ENCODE measurements at places on chromosomes 11 and 22.

DNA sequence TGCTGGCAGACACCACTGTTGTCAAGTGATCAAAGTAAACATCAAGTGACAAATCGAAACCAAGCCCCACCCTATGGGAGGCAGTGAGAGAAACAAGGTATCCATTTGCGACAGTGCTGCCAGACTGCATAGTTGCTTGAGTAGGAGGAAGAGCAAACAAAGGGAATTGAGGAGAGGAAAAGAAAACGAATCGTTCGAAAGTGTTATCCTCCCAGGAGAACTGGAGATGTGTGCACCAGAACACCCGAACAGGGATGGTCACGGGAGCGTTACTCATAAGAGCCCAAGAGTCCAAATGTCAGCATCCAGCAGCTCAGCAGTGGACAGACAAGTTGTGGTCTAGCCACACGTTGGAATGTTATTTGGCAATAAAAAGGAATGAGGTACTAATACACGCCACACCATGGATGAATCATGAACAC lies 58.4 kb upstream of the NUP50 start:
- DNase-seq, result no peak

DNA sequence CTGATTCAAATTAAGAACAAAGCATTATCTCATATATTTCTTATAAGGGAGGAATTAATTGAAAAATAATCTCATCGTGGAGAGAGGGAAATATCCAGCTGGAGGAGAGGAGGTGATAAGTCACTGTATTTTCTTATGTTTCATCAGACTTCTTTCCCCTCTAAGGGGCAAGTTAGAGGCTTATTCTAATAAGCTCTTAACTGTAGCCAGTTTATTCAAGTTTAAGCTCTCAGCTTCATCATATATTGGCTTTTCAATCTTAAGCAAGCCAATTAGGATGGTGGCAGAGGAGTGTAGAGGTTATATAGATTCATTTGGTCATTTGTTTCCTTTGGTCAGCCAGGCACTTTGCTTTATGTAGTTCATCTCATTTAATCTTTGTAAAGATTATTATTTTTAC lies 256.7 kb downstream of the GRM5 start:
- no peak for DNase-seq

DNA sequence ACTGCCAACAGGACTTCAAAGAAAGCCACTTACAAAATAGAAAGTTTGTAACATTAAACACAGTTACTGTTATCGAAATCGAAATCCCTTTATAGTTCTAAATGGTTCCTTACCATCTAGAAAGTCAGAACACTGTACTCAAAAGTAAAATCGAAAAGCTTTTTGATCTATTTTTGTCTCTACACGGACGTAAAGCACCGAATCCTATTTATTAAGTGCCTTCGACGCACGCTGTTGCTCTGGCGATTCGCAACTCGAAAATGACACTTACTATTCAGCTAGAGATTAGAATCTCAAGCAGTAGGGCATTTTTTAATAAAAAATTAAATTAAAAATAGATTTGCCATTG lies 78.3 kb downstream of the LARGE1 start:
- DNase-seq, result no peak

- DNase-seq, result no peak
These were observed 12.3 kb downstream of the LARGE2 start for GRCh38 chr11:45934580-45935318.

DNA sequence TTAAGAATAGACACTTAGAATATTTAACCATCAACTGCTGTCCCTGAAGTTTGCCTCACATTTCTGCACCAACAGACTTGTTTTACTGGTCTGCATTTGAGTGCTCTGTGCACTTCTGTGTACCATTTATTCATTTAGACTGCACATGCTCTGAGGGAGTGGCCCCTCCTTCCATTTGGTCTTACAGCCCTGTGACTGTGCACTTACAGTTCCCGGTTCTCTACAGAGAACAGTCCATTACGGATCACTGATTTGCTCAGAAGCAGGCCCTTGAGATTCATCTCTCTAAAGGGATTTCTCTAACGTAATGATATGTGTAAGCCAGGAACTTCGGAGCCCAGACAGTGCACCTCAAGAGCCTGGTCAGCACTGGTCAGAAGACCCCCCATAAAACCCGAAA lies 247.3 kb upstream of the BLID start:
- DNase-seq, result no peak

DNA sequence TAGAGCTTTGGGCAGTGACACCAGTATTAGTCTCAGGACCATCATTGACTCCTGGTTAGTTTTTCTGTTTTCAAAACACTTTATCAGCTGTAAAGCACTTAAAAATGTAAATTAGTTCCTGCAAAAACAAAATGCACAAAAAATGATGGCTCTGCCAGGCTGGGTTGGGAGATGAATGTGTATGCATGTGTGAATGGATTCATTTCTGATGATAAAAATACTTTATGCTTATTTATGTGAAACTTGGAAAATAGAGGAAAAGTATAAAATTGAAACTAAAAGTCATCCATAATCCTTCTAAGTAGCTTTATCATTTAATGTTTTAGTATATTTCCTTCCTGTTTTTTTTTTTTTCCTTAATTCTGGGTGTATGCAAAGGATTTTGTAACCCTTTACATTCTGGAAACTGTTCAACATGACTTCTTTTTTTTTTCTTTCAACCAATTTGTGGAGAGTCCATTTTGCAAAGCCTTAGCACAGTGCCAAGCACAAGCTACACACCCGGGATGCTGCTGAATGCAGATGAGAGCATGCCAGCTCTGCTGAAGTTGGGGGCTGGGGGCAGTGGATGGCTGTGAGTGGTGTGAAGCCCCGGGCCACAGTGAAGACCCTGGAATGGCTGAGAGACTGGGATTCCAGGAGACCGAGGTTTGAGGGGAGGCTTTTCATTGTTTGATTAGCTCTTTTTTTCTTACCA lies 37.6 kb downstream of the PTPRJ start:
- no peak for DNase-seq

- no peak for DNase-seq
These were observed 228.8 kb downstream of the BUD13 start for GRCh38 chr11:116543911-116544475.

GRCh38 chr11:36008584-36008983 lies 64.7 kb downstream of the LDLRAD3 start:
- peak; percentile 82 for DNase-seq

GRCh38 chr11:102452461-102453301 lies at the start of gene TMEM123:
Gene TMEM123 (minus strand): TSS chr11:102452765. CDS start chr11:102452623, 142 bp downstream.
- peak; percentile 69 for DNase-seq

DNA sequence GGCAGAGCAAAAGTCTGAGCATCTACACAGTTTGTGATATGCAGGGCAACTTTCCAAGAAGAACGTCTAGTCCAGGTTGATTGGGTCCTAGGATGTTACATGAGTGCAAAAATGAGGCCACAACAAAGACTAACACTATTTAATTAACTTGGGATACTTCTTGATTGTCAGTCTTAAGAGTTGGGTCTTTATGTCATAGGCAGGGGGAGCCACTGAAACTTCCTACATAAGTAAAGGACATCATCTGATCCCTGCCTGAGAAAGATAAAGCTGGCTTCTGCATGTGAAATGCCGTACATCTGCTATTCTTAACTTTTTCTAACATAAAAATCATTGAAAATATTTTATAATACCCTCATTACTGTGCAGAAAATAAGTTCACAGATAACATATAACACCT lies 525.5 kb downstream of the NTM start:
- no peak for DNase-seq

DNA sequence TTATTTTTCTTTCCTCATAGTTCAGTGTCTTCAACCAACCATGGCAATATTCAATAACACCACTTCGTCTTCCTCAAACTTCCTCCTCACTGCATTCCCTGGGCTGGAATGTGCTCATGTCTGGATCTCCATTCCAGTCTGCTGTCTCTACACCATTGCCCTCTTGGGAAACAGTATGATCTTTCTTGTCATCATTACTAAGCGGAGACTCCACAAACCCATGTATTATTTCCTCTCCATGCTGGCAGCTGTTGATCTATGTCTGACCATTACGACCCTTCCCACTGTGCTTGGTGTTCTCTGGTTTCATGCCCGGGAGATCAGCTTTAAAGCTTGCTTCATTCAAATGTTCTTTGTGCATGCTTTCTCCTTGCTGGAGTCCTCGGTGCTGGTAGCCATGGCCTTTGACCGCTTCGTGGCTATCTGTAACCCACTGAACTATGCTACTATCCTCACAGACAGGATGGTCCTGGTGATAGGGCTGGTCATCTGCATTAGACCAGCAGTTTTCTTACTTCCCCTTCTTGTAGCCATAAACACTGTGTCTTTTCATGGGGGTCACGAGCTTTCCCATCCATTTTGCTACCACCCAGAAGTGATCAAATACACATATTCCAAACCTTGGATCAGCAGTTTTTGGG lies at the start of gene OR51T1:
TSS of gene OR51T1 (plus strand) at position 41 of the 641 bp plus-strand sequence. CDS start at position 41, 0 bp downstream.
- no peak for DNase-seq

DNA sequence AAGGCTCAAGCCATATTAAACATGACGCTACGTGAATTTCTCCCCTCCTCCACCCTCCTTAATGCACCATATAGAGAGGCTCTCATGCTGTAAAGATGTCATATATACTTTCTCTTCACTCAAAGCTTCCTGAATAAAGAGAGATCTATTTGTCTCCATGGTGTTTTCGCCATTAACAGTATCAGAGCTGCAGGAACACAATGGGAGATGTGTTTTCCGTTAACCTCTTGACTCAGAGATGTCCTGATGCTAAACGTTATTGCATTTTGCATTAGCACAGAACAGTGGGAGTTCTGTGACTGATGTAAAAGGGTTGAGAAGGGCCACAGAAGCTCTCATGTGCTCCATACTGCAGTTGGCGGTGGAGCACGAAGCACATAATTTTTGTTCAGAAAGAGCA lies 25.7 kb upstream of the BLID start:
- peak; percentile 94 for DNase-seq

DNA sequence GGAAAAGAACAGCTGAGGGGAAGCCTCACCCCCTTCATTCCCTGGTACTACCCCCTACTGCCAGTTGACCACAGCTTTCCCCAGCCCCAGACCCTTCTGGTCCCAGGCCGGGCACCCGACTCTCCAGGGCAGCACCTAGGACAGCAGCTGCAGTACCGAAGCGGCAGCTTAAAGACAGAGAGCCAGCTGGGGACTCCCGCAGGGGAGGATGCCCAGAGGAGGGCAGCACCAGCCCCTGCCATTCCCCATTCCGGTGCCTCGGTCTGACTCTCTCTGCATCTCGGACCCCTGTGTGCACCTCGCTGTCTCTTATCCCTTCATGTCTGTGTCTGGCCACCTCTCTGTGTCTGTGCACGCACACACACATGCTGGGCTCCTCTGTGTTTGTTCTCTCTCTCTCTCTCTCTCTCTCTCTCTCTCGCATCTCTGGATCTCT lies 9.4 kb downstream of the IGSF9B start:
- DNase-seq, result no peak

- DNase-seq, result no peak
These were observed 77.9 kb downstream of the FBXO7 start for GRCh38 chr22:32552521-32552920.

DNA sequence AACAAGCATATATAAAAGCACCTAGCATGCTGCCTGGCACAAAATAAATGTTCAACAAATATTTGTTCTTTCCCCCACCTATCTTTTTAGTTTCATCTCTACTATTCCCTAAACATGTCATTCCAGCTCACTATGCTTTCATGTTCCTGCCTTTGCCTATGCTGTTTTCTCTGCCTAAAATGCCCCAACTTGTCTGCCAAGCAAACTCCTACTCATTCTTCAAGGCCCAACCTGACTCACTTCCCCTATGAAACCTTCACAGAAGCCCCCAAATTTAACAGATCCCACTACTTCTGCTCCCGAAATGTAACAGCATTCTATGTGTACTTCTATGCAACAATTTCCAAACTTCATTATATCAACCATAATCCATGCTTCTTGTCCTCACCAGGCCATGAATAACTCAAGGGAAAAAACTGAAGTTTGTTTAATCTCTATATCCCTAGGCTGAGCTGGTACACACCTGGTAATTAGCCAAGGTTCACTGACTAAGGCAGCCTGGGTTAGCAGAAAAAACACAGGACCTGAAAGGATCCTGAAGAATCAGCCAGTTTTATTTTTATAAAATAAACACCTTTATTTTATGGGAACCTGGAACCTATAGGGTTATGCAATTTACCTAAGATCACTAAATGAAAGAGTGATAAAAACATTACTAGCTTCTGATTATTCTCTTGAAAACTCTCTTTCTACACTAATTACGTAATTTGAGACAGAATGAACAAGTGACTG lies 72.2 kb downstream of the PAK1 start:
- no peak for DNase-seq

DNA sequence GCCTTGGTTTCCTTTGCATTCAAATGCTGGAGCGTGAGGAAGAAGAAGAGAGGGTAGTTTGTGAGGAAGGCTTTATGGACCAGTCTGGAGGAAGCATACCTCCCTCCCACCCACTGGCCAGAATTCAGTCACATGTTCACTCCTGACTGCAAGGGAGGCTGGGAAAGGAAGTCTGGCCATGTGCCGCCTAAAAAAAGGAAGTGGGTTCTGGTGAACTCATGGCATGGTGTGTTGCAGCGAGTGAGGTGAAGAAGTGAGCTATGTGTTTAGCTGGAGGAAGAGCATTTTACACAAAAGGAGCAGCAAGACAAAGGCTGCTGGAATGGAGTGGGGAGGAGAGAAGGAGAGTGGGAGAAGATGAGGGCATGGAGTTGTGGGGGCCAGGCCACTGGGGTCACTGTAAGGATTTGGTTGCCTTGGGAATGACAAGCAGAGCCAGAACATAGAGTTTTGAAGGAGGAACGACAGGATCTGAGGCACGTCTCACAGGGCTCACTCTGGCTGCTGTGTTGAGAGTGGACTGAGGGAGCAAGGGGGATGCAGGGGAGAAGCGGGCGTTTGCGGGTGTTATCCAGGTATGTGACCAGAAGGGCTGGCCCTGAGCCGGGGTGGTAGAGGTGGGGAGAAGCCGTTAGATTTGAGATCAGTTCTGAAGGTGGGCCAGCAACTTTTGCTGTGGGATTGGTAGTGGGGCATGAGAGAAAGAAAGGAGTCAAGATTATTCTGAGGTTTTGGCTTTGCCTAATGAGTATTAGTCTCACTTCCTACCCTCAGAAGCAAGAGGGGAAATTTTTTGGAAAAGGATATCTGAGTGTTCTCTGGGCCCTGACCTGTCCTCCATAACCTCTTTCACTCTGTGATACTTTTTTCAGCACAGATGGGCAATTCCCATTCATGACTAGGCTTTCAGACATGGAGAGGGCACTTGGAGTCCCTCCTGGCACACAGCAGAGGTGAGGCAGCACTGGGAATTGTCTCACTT lies 26.4 kb downstream of the BMAL1 start:
- DNase-seq, result peak; percentile 44

GRCh38 chr11:10659339-10660216 lies 34.0 kb downstream of the IRAG1 start:
- no peak for DNase-seq

DNA sequence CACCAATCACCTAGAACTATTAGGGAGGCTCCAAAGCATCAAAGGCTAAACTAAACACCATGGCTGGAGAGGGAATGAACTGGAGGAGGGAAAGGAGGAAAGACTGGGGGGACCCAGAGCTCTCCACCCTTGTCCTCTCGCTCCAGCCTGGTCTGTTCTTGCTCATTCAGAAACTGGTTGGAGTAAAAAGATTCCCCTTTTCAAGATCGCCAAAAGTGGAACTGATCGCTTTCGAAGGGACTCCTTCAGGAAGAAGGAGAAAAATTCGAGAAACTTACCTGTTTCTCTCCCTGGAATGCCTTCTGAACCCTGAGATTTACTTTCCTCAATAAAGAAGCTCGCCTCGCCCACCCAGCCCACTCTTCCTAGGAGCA lies 46.9 kb downstream of the OR4D9 start:
- peak; percentile 48 for DNase-seq

- DNase-seq, result no peak
These were observed 7.7 kb downstream of the IL2RB start for GRCh38 chr22:37141971-37142370.

All from pons (tissue), 1 donor.